ENCODE measurements at places on chromosomes 5 and 9. TPM values are rescaled to one million over a fixed set of nuclear protein-coding genes. Genes with fewer than 3 reads are reported as not detected.

TMEM215 gene
- total RNA-seq, result not detected

BTNL8 gene
- not detected for total RNA-seq

TTLL11 gene
- total RNA-seq, result 6.3 TPM

GRM6 gene
- total RNA-seq, result not detected

GPR151 gene
- total RNA-seq, result not detected

ERBIN gene
- total RNA-seq, result 110 TPM

FBP2 gene
- not detected for total RNA-seq

PCDHGC4 gene
- total RNA-seq, result 0.54 TPM

- no peak overlapping the region for H3K4me3 ChIP-seq
- no peaks in the 10 kb centered on the region for H3K36me3 ChIP-seq
- DNase-seq, result no peak
- no peak overlapping the region for H3K27ac ChIP-seq
Measured at GRCh38 chr9:38250279-38251035, 142.0 kb upstream of the ALDH1B1 start.

GRCh38 chr5:83145241-83145640, 67.9 kb downstream of the XRCC4 start:
- no peaks in the 10 kb centered on the region for H3K36me3 ChIP-seq
- H3K4me3 ChIP-seq, result no peak overlapping the region
- DNase-seq, result peak; percentile 42
- H3K4me1 ChIP-seq, result 0 out of 2 replicates have a peak, but pooled peaks cover 7% of the 10 kb centered on the region

DNA sequence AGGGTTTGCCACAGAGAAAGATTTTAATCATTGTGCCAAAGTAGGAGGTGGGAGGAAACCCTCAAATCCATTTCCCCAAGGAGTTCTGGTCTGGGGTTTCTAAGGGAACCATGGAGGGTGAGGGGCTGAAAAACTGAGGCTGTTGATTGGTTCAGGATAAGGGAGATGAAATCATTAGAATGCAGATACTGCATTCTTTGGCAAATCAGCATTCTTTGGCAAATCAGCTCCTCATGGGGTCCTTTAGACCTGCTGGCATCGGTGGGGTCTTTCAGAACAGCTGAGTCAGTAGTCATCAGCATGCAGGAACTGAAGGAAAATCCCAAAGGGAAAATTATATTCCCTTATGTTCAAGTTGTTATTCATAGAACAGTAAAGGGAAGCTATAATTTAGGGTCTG, 585.5 kb downstream of the ISL1 start:
- DNase-seq, result no peak
- no peak overlapping the region for H3K4me3 ChIP-seq
- no peaks in the 10 kb centered on the region for H3K36me3 ChIP-seq
- no peaks in the 10 kb centered on the region for H3K4me1 ChIP-seq

GRCh38 chr5:81192373-81192750, 40.8 kb upstream of the CKMT2 start:
- H3K27ac ChIP-seq, result no peak overlapping the region
- H3K4me3 ChIP-seq, result no peak overlapping the region
- peaks cover 7% of the 10 kb centered on the region for H3K27me3 ChIP-seq
- DNase-seq, result no peak

GRCh38 chr9:117021906-117022305, 334.8 kb downstream of the TRIM32 start:
- H3K4me3 ChIP-seq, result no peak overlapping the region
- H3K27ac ChIP-seq, result no peak overlapping the region
- H3K27me3 ChIP-seq, result no peaks in the 10 kb centered on the region

DNA sequence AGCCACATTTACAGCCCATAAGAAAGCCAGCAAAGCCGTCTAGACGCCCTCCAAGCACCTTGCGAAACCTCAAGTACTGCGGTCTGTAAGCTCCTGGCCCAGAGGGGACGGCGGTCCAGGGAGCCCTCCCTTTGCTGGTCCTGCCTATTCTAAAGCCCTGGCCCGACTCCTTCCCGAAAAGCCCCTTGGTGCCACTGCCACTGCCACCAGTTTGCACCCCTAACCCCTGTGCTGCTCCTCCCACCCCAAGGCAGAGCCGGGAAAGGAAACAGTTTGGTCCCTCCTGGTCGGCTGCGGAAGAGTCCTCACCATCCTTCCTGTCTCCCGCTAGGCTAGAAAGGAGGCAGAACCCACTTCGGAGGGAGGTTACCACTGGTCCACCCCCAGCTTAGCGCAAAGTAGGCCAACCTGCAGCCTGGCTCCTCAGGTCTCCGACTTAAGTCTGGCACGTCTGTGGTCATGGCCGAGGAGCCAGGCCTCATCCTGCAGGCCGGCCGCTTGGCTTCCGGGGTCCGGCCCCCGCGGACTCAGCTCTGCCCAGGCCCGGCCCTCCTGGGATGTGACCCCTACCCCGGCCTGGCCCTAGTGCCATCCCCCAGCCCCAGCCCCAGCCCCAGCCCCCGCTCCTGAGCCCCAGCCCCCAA, 916 bp downstream of the TOR1A start:
- H3K27ac ChIP-seq, result peak overlapping the region; percentile 53
- no peaks in the 10 kb centered on the region for H3K4me1 ChIP-seq
- peak; percentile 69 for DNase-seq
- no peaks in the 10 kb centered on the region for H3K27me3 ChIP-seq

DNA sequence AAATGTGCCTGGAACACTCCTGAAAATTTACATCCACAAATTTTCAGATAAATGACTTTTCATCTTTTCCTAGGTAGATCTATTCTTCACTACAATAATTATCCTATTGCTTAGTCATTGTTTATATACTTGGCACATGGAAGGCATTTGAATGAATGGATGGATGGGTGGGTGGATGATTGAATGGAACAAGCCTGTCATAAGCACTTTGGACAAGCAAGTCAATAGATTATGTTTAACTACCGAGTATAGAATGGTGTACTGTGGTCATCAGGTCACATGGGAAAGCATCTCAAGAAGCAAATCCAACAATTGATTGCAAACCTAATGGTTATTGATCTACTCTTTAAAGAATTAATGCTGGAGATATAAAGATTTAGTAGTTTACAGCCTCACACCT, 114.4 kb upstream of the DMRTA1 start:
- no peaks in the 10 kb centered on the region for H3K27me3 ChIP-seq
- no peak for DNase-seq

DNA sequence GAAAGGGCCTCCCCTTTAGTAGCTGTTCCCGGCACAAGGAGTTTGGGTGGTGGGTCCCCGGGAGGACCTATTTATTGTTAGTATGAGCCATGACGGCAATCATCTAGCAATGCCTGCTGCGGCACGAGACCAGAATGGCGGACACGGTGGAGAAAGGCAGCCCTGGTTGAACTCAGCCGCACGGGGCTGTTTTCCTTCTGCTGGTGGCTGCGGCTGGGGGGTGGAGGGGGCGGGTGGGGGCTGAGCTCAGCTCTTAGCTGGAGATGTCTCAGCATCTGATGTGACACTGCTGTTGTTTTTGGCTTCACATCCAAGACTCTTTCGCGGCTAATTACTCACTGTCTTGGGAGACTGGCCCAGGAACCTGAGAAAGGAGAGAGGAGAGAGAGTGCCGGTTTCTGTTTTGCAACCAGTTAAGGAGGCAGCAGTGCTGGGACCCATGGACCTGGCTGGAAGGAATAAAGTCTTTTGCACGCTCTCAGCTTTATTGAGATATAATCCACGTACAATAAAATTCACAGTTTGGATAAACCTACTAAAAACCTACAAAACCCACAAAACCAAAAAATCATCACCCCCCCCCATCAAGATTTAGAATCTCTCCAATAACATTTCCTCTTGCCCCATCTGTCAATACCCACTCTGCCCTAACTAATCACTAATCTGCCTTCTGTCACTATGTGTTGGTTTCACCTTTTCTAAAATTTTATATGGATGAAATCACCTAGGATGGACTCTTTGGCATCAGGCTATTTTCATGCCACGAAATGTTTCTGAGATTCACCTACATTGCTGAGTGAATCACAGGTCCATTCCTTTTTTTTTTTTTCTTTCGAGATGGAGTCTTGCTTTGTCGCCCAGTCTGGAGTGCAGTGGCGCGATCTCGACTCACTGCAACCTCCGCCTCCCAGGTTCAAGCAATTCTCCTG, 81.8 kb upstream of the NEURL1B start:
- no peaks in the 10 kb centered on the region for H3K36me3 ChIP-seq
- peak; percentile 90 for DNase-seq
- 0 out of 2 replicates have a peak, but pooled peaks cover 3% of the 10 kb centered on the region for H3K4me1 ChIP-seq
- no peak overlapping the region for H3K27ac ChIP-seq
- H3K27me3 ChIP-seq, result peaks cover 43% of the 10 kb centered on the region
- peak overlapping the region; percentile 52 for H3K4me3 ChIP-seq

GRCh38 chr5:21774801-21775200, 1078.3 kb downstream of the CDH12 start:
- no peak overlapping the region for H3K27ac ChIP-seq
- H3K27me3 ChIP-seq, result no peaks in the 10 kb centered on the region
- no peak overlapping the region for H3K4me3 ChIP-seq
- DNase-seq, result no peak
- H3K4me1 ChIP-seq, result no peaks in the 10 kb centered on the region

DNA sequence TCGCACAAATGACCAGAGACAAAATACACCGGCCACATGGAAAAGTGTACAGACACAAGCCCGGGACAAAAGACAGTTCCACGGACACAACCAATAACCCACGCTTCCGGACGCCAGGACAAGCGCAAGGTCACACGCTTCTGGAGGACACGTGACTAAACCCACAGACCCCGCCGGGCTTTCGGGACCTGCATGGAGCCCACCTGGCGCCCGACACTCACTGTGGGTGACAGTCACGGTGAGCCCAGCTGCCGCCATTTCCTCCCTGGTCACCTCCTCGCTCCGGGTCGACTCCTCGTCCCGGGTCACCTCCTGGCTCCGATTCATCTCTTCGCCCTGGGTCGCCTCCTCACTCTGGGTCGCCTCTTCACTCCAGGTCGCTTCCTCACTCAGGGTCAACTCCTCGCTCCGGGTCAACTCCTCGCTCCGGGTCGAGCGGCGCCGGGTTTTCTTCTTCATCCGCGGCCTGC, 470 bp downstream of the BAG1 start:
- no peaks in the 10 kb centered on the region for H3K27me3 ChIP-seq
- peak overlapping the region; percentile 97 for H3K4me3 ChIP-seq
- peaks cover 38% of the 10 kb centered on the region for H3K36me3 ChIP-seq
- H3K4me1 ChIP-seq, result peaks cover 17% of the 10 kb centered on the region
- peak overlapping the region; percentile 51 for H3K27ac ChIP-seq
